Myometrial cell (primary cell): ENCODE measurements at places on chromosomes 13 and 19. TPM values are rescaled to one million over a fixed set of nuclear protein-coding genes. Genes with fewer than 3 reads are reported as not detected.

Gene GSX1
- not detected in 2 replicates for total RNA-seq

Gene STK11
- 75.2 and 81.2 TPM in 2 replicates for total RNA-seq

Gene ZNF540
- total RNA-seq, result 0.29 TPM in 1 of 2 replicates, not detected in the other

Gene ITM2B
- 127 and 187 TPM in 2 replicates for total RNA-seq

Gene ETV2
- 1.4 TPM in 1 of 2 replicates, not detected in the other for total RNA-seq

Gene TMEM147
- total RNA-seq, result 94.5 and 116 TPM in 2 replicates

Gene ZNF628
- 2.5 and 2.6 TPM in 2 replicates for total RNA-seq

Gene POP4
- total RNA-seq, result 78.1 and 122 TPM in 2 replicates

Gene PRR36
- not detected in 2 replicates for total RNA-seq

Gene LILRA1
- total RNA-seq, result not detected in 2 replicates

Gene SUCLA2
- total RNA-seq, result 39.2 and 43.0 TPM in 2 replicates

Gene AMH
- total RNA-seq, result 0.18 TPM in 1 of 2 replicates, not detected in the other

Gene EEF1AKMT1
- 16.3 and 21.0 TPM in 2 replicates for total RNA-seq

Gene LRCH1
- 5.5 and 7.6 TPM in 2 replicates for total RNA-seq

Gene GRK1
- total RNA-seq, result not detected in 2 replicates

Gene SULT2B1
- not detected in 2 replicates for total RNA-seq

Gene DNAAF3
- 0.71 TPM in 1 of 2 replicates, not detected in the other for total RNA-seq

Gene CGB7
- total RNA-seq, result 0.29 and 0.53 TPM in 2 replicates

Gene FIZ1
- total RNA-seq, result 1.9 and 3.2 TPM in 2 replicates

Gene DCLK1
- total RNA-seq, result 0.29 and 1.2 TPM in 2 replicates

Gene RTBDN
- total RNA-seq, result not detected in 2 replicates

Gene CEACAM4
- total RNA-seq, result not detected in 2 replicates

Gene PIK3R2
- 13.8 and 19.1 TPM in 2 replicates for total RNA-seq

Gene HCST
- total RNA-seq, result not detected in 2 replicates

Gene MEGF8
- 13.3 and 18.5 TPM in 2 replicates for total RNA-seq

Gene LIN37
- total RNA-seq, result 16.0 and 19.6 TPM in 2 replicates

Gene UBE2L5
- total RNA-seq, result not detected in 2 replicates

Gene FFAR2
- not detected in 2 replicates for total RNA-seq

Gene PGLYRP1
- not detected in 2 replicates for total RNA-seq

Gene HDGFL2
- total RNA-seq, result 74.6 and 78.7 TPM in 2 replicates
